Activated naive CD8-positive, alpha-beta T cell treated with anti-CD3 and anti-CD28 coated beads for 36 hours (primary cell): ENCODE measurements at places on chromosomes 11 and 22. TPM values are rescaled to one million over a fixed set of nuclear protein-coding genes. Genes with fewer than 3 reads are reported as not detected.

Gene TRIM51G
- not detected for total RNA-seq

Gene HOATZ
- total RNA-seq = not detected

Gene VPS37C
- total RNA-seq = 8.8 TPM

Gene TENM4
- not detected for total RNA-seq

Gene MYBPC3
- total RNA-seq = not detected

Gene ELFN2
- total RNA-seq = 0.20 TPM

Gene SMIM38
- 0.20 TPM for total RNA-seq

Gene CEP126
- total RNA-seq = 2.2 TPM

Gene APOA4
- not detected for total RNA-seq

Gene RELT
- total RNA-seq = 23.2 TPM

Gene TOP3B
- 31.3 TPM for total RNA-seq

Gene KCNQ1OT1
- 0.14 TPM for total RNA-seq

Gene UPK3A
- not detected for total RNA-seq

Gene CENPM
- 76.5 TPM for total RNA-seq

Gene F2
- total RNA-seq = not detected

Gene FAM180B
- total RNA-seq = not detected

Gene MS4A7
- total RNA-seq = 0.41 TPM

Gene TRIM66
- 23.0 TPM for total RNA-seq
